ENCODE measurements at places on chromosomes 5 and 9.

DNA sequence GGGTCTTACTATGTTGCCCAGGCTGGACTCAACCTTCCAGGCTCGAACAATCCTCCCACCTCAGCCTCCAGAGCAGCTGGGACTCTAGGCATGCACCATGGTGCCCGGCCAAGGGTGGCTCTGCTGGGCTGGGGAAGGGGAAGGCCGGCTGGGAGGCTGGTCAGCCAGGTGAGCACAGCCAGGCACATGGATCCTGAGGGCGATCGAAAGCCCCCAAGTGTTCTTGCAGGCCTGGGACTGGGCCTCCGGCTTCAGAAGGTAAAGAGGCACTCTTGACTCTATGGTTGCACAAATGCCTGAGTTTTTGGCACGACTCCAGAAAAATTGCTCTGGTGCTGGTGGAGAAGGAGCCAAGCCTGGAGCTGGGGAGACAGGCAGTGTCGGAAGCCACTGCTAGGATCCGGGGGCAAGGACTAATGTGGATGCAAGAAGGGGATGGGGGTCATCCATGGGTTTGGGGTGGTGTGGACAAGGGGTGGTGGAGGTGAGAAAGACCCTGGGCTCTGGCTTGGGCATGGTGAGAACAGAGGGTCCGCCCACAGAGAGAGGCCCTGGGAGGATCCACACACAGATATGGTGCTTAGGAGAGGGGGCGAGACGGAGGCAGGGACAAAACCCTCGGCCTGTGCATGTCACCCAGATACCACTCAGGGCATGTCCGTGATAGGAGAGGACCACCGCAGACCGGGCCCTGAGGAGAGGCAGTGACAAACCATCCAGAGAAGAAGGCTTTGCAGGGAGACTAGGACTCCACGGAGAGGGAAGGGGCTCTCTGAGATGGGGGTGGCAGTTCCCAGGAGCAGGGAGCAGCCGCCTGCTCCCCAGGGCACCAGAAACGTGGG, 51.1 kb upstream of the COL5A1 start:
- DNase-seq = no peak

DNA sequence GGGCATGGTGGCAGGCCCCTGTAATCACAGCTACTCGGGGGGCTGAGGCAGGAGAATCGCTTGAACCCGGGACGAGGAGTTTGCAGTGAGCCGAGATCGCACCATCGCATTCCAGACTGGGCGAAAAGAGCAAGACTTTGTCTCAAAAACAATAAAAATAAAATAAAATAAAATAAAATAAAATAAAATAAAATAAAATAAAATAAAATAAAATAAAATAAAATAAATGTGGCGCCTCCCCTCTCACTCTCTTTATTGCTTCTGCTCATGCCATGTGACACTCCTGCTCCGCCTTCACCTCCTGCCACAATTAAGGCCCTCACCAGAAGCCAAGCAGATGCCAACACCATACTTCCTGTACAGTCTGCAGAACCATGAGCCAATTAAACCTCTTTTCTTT, 3.8 kb upstream of the SHC3 start:
- no peak for DNase-seq

- no peak for DNase-seq
Measured at GRCh38 chr5:67234671-67235176, 38.1 kb upstream of the CD180 start.

GRCh38 chr5:149576021-149576420, 5.3 kb upstream of the ARHGEF37 start:
- no peak for DNase-seq

- DNase-seq = no peak
Measured at GRCh38 chr5:94345257-94345656, 273.1 kb downstream of the KIAA0825 start.

DNA sequence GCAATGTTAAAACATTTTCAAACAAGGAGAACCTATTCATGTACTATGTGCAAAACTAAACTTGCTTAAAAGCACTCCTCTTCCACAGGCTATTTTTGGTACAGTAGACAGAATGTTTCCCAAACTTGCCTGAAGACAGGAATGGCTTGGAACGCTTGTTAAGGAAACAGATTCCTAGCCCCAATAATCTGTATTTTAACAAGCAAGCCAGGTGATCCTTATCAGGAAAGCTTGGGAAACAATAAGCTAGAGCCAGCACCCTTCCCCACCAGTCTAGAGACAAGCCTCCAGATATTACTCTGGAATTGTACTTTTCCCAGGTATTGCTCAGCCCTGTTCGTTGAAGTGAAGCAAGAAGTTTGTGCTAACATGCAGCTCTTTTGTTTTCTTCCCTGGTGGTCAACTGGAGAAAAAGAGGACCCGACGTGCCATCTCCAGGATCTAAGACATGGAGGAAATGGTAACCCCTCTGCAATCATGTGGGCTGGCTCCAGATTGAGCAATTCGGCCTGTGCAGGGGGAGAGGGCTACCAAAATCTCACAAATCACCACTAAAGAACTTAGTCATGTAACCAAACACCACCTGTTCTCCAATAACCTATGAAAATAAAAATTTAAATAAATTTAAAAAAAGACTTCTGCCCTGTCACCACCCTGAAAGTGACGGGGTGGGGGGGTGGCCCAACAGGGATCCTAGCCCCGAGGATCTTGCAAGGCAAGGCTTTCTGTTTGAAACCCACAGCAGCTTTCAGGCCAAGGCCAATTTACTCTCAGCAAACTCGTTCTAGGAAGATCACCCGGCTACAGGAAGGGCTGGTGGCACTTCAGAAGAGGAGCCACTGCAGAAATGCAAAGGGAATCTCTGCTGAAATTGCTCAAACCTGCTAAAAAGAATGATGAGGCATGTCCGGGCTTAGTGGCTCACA, 48.6 kb downstream of the SHB start:
- DNase-seq = no peak

DNA sequence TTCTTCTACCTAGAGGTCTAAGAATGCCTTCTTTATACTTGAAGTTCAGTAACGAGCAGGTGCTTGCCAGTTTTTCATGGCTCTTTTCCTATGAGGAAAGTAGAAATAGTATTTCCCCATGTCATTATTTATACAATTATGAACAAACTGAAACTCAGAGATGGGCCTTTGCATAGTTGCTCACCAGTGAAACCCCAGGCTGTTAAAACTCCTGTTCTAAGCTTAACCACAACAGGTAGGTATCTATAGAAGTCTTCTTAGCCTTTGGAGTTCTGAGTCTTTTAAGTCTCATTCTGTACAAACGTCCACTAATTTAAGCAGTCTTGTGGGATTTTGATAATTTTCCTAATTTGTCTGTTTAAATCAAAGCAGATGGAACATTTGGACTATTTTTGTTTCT, 90.1 kb downstream of the STARD4 start:
- no peak for DNase-seq

- DNase-seq = no peak
Measured at GRCh38 chr9:133950192-133950591, 41.9 kb downstream of the VAV2 start.

GRCh38 chr5:144644317-144644716, 473.6 kb downstream of the KCTD16 start:
- no peak for DNase-seq

DNA sequence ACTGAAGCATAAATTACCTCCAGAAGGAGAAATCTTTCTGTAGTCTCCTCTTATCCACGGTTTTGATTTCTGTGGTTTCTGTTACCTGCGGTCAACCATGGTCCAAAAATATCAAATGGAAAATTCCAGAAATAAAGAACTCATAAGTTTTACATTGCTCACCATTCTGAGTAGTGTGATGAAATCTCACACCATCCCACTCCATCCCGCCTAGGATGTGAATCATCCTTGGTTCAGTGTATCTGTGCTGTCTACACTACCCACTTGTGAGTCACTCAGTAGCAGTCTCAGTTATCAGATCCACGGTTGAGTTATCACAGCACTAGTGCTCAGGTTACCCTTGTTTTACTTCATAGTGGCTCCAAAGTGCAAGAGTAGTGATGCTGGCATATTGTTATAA, 371.2 kb downstream of the NFIB start:
- no peak for DNase-seq

GRCh38 chr9:84851935-84852585, 182.5 kb downstream of the NTRK2 start:
- no peak for DNase-seq

DNA sequence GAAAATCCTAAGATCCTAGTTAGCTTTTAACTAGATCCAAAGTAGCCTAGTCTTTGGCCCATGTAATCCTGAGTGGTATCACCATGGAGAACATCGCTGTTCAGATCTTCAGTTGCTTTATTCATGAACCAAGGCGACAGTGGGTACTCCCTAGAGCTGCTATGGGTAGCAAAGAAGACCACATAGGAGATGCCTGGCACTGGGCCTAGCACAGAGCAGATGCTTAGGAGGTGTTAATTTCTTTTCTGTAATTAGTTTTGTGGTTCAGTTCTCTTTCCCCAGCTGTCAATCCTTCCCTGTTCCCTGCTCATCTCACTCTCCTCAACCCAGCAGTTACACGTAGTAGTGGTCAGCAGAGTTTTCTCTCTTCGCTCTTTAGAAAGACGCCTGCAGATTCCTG, 9.3 kb downstream of the CAST start:
- DNase-seq = no peak

GRCh38 chr5:95810305-95811125, 12.0 kb downstream of the GLRX start:
- DNase-seq = no peak

DNA sequence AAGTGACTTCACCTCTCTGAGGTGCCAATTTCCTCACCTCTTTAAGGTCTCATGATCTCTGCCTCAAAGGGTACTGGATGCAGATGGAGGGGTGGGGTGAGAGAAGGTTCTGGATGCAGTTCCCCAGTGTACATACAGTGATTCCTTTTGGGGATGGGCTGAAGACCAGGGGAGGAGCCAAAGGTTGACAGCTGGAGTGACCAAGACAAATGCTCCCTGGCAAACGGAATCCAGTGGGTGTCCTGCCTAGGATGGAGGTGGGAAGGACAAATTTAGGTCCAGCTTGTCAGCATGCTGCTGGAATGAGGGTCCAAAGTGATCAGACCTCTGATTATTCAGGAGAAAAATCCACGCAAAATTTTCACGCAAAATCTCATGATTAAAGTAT, 7.3 kb upstream of the LMX1B start:
- no peak for DNase-seq

GRCh38 chr5:68378204-68378820, 162.8 kb downstream of the PIK3R1 start:
- no peak for DNase-seq

DNA sequence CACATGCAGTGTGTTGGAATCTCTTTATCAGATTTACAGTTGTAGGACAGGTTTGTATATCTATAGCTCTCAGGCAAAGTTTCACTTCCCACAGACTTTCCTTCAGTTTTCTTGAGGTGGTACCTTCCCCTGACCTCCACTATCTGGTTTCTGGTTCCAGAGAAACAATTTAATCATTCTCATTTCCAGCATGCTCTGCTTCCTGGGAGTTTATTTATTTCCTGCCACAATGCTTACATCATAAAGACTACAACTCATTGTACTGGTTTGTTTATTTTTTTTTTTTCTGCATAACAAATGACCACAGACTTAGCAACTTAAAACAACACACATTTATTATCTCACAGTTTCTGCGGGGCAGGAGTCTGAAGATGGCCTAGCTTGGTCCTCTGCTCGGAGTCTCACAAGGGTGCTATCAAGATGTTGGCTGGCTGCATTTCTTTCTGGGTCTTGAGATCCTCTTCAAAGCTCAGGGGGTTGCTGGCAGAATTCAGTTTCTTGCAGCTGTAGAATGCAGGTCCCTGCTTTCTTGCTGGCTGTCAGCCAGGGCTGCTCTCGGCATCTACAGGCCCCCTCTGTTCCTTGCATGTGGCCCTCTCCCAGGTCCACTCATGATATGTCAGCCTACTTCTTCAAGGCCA, 247.7 kb downstream of the ENC1 start:
- no peak for DNase-seq

GRCh38 chr5:151686674-151687407, at the start of gene SPARC:
Gene SPARC, minus strand, starts transcription at chr5:151686915. Its CDS starts 10,727 bp downstream, at chr5:151676188.
- no peak for DNase-seq

GRCh38 chr5:176678584-176678983, 31.3 kb downstream of the TSPAN17 start:
- no peak for DNase-seq

- DNase-seq = no peak
Measured at GRCh38 chr5:94442991-94443390, 175.4 kb downstream of the KIAA0825 start.

DNA sequence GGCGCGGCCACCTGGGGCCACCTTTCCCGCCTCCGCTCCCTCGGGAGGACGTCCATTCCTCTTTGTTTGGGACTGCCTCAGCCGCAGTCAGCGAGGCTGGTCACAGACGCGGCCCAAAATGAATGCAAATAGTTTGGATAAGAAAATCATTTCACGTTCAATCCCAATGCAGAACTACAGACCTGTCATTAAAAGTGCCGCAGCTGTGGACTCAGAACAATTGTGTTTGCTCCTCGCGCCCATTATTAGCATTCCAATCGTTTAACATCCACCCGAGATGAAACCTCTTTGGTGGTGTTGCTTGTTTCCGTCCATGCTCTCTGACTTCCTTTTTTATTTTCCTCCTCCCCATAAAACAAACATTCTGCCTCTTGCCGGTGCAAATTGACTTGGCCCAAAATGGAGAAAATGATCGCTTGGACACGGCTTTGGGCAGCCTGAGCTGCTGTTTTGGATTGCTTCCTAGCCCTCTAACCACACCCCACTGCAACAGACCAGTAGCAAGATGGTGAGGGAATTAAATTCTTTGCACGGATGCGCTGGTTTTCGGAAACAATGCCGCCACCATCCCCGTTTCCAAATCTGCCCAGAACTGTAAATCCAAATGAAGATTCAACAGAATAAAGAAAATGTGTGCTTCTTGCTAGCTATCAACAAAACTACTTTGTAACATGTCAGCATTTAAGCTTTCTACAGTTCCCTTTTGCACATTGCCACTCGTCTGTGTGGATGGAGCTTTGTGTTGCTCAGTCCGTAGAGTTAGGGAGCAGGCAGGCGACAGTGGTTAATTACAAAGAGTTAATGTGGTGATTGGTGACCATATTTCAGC, 784 bp downstream of the NLN start:
- no peak for DNase-seq

GRCh38 chr5:74500110-74500917, 140.2 kb downstream of the ENC1 start:
- no peak for DNase-seq

- DNase-seq = no peak
Measured at GRCh38 chr5:73917433-73917832, 291.4 kb downstream of the ARHGEF28 start.

GRCh38 chr5:76690037-76690679, 25.8 kb upstream of the F2R start:
- DNase-seq = no peak

DNA sequence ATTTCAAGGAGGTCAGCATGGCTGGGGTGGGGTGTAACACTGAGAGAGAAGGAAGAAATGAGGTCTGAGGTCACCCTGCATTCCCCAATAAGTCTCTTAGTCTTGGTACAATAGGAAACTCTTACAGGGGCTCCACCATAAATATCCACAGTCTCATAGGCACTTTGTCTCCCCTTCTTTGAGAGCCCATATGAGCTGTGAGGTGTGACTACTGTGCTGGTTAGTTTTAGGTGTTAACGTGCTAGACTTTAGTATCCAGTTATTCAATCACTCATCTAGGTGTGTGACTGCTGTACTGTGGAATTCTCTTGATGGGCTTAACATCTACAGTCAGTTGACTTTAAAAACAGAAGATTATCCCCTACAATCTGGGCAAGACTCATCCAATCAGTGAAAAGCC, 378.1 kb upstream of the RFX3 start:
- no peak for DNase-seq

Data from stimulated activated CD8-positive, alpha-beta memory T cell treated with anti-CD3 and anti-CD28 coated beads, Interleukin-7, amount 100 ng/mL, for 48 hours (primary cell).